OCI-M1 (cell line): ENCODE measurements at places on chromosomes 11 and 22.
A peak's percentile ranks its signal among the peaks of the same experiment; 100 is the strongest.

- no peak for DNase-seq
These were observed 36.0 kb upstream of the OAF start for GRCh38 chr11:120174866-120175265.

DNA sequence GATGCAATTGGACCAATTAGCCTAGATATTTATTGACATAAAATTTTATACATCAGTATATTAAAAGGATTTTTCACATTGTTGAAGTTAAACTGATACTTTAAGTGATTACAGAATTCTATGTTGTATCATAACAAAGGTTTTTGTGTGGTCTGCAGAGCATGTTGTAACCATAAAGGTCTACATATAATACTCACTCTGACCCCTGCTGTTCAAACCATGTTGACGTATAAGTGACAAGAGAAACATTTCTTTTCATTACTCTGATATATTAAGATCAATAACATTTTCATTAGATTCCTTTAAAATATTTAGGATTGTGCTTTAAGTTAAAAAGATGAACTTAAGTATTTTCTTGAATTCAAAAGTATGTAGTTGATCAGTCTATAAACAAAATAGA is 63.9 kb downstream of the GAS2 start:
- peak; percentile 53 for DNase-seq

DNA sequence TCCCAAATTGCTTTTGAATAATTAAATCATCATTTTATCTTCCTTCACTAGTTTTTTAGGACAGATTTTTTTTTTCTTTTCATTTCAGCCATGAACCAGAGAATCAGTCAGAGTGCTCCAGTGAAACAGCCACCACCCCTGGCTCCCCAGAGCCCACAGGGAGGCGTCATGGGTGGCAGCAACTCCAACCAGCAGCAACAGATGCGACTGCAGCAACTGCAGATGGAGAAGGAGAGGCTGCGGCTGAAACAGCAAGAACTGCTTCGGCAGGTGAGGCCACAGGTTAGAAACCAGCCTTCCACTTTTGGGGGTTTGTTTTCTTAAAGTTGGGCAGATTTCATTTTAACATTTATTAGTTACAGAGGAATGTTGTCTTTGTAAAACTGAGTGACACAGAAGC is 95.6 kb downstream of the YAP1 start:
- DNase-seq: no peak

- no peak for DNase-seq
These were observed 121.1 kb downstream of the PAX6 start for GRCh38 chr11:31690041-31690440.

DNA sequence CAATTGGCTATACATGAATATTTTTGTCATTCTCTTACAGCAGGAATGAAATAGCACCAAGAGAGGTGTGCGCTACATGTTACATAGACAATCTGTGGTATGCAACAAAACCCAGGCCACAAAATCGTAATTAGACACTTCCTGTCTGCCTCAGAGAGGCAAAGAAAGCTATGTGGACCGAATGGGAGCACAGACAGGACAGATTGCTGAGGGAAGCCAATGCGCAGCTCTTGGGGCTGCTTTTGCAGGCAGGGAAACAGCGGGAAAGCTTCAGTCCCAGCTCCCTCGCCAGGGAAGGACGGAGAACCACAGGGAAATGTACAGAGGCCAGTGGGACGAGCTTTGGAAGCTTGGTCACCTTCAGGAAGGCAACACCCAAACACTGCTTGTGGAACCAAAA is 40.9 kb downstream of the SERPINH1 start:
- no peak for DNase-seq

GRCh38 chr11:100761841-100762240 is 74.8 kb downstream of the ARHGAP42 start:
- DNase-seq: no peak

DNA sequence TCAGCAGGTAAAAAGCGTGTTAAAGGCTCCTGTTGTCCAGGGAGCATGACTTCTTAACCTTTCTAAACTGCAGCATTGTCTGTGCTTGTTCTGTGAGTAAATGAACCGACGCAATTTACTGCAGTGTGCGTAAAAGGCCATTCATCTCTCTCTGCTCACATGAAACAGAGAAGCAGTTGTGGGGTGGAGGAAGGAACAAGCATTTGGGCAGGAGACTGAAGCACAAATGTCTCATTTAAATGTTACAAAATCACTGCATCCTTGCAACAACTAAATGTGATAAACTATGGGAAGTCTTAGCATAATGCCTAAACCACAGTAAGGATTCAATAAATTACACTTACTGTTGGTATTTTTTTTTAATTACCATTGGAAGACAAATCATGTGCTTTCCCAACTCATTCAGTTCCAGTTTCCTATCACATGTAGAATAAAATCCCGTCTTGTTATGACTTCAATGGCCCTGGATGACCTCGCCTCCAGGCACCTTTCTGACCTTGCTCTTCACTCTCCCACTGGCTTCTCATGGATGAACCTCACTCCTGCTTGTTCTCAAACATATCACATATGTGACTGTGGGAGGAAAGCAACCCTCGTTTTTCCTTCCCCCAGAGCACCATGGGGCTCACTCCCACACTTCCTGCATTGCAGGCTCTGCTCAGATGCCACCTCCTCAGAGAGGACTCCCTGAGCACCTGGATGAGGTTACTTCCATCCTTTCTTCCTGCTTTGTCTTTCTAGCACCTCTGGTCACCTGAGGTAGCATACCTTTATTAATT is 21.6 kb upstream of the RFPL2 start:
- DNase-seq: no peak

- DNase-seq: no peak
These were observed 15.0 kb upstream of the PITPNB start for GRCh38 chr22:27934069-27934468.

DNA sequence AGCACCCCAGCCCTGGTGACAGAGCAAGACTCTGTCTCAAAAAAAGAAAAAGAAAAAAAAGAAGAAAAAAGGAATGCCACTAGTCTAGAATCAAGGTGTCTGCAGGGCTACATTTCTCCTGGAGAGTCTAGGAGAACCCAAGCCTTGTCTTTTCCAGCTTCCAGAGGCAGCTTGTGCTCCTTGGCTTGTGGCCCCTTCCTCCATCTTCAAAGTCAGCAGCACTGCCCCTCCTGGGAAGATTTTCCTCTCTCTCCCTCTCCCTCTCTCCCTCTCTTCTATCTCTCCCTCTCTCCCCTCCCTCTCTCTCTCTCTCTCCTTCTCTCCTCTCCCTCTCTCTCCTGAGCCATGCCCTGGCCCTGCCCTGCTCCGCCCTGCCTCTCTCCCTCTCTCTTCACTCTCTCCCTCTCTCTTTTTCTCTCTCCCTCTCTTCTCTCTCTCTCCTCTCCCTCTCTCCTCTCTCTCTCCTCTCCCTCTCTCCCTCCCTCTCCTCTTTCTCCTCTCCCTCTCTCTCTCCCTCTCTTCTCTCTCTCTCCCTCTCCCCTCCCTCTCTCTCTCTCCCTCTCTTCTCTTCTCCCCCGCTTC is 97.7 kb upstream of the FGF3 start:
- no peak for DNase-seq

- DNase-seq: no peak
These were observed 47.0 kb upstream of the ALKBH3 start for GRCh38 chr11:43833657-43834073.

GRCh38 chr22:20783844-20784723 is 10.2 kb downstream of the SERPIND1 start:
- DNase-seq: peak; percentile 93

- DNase-seq: no peak
These were observed 75.0 kb downstream of the C11orf65 start for GRCh38 chr11:108392353-108392752.

- DNase-seq: no peak
These were observed 9.9 kb upstream of the MMP8 start for GRCh38 chr11:102734650-102735049.

DNA sequence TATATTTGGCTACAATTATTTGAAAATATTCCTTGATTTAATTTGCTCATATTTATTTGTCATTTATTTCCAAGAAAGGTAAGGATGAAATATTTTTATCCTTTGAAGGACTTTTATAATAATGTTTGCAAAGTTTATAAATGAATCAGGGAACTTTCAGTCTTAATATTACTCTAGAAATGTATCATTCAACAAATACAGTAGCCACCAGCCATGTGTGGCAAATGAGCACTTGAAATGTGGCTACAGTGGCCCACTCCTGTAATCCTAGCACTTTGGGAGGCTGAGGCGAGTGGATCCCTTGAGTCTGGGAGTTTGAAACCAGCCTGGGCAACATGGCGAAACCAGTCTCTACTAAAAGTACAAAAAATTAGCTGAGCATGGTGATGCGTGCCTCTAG is 20.3 kb upstream of the PHF21A start:
- DNase-seq: no peak

DNA sequence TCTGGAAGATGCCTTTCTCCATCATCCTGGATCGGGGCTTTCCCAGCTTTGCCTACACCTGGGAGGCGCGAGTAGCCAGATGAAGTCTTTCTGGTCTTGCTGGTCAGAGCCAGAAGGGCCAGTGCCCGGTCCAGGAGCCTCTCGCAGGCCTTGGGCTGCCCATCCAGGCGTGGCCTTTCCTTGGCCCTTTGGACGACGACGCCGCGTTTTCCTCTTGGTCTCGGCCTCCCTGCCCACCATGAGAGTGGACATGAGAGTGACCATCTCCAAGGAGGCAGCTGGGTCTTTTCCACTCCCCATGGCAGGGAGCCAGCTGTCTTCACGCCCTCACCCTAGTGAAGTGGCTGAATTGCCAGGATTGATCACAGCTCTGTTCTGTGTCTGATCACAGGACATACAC is 3.5 kb downstream of the PTDSS2 start:
- DNase-seq: no peak

DNA sequence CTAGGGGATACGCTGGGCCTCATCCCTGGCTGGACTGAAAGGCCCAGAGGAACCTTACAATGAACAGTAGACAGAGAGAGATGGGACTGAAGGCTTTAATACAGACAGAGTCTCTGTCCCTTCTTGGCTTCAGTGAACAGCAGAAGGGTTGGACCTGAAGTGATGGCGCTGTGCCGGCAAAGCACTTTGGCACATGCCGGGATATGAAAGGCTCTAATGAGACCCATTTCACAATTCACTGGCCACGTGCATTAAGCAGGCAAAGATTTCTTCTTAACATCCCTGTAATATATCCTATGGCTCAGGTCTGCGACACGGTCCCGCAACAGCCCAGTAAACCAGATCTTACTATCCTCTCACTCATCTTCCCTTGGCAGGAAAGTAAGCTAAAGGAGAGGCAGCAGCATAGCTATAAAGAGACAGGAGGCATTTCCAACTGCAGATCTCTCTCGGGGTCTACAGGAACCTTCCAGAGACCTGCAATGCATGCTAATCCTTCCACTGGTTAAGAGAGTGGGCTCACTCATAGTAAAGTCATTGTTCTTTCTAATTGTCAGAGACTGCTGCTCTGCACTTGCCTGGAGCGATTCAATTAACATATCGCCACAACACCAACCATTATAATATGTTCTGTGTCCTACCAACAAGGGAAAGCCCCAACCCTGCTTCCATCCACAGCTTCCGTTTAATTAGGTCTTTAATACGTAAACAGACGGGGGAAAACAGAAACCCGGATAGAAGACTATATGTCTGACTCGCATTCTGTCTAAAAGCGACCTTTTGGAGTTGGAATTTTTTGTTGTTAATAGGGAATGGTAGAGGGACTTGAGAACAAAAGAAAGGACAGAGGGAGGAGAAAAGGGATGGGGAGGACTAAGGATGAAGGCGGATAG is 1179.0 kb downstream of the LRRC4C start:
- no peak for DNase-seq

GRCh38 chr11:299081-299891 is at the start of gene IFITM5:
TSS of gene IFITM5 (minus strand) at chr11:299526. CDS start at chr11:299490, 36 bp downstream.
- DNase-seq: no peak

DNA sequence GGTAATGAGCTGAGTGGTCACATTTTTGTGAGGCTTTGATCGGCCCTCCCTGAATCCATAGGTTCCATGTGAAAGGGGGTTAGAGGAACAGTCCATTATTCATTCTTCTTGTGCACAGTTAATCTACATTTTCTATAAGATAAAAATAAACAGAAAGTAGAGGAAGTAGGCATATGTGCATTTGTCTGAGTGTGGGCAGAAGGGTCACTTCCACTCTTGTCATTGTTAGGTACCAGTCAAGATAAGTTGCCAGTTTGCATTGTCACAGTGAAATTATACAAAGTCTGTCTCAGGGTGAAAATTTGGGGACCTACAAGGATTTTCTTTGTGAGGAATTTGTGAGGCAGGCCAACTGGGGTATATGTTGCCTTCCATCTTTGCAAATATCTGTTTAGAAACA is 4.6 kb upstream of the APOL4 start:
- DNase-seq: no peak

DNA sequence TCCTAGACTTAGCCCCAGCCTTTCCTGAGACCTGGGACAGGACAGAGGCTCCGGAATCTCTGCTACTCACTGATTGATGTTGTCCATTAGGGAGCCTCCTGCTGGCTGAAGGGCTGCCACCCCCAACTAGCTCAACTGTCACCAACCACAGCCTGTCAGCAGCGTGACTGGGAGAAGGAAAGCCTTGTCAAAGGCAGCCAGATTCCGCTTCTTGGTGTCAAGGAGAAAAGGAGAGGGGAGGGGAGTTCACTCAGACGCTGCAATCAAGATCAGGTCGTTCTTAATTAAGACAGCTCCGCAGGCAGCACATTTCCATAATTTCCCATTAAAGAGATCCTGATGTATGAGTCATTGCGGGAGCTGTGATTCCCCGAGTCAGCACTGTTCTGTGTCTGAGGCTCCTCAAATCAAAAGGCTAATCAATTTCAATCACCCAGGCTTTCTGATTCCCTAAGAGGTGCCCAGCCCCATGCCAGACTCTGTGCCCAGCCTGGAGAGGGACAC is 152.8 kb upstream of the ZBED5 start:
- DNase-seq: peak; percentile 35

- no peak for DNase-seq
These were observed 2050.6 kb upstream of the RAG2 start for GRCh38 chr11:38648604-38649003.

DNA sequence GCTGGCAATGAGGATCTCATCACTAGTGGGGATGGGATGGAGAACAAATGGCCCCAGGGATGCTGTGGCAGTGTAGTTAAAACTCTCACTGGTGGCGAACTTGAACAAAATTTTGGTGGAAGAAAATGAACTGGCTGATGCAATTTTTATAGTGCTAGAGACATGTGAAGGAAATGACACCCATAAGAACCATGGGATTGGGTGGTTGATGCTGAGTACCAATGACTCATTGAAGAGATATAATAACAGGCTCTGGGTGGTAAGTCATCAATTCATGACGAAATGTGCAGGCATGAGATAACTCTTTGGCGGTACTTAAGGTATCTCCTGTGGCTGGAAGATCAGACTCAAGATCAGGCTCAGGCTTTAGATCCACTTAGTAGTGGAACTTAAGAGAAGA is 172.9 kb upstream of the DDI1 start:
- peak; percentile 82 for DNase-seq

GRCh38 chr11:1074244-1075221 is at the start of gene MUC2:
TSS of gene MUC2 (plus strand) at chr11:1074874.
- no peak for DNase-seq
